ENCODE measurements at places on chromosomes 5 and 9.

DNA sequence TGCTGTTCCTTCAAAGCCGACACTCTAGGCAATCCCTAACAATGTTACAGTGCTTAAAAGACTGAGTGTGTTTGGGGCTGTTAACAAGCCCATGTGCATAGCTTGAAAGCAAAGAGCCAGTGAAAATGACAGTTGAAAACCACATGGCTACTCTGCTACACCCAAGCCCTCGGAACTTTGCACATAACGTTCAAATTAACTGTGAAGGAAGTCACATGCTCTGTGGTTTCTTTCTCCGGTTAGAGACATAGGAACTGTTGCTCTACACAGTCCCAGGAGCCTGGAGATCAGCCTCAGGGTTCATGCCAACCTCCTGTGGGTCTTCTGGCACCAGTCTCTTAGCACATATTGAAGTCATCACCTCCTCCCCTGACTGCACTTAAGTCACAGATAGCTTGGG, 51.1 kb downstream of the C9orf152 start:
- no peak for DNase-seq

DNA sequence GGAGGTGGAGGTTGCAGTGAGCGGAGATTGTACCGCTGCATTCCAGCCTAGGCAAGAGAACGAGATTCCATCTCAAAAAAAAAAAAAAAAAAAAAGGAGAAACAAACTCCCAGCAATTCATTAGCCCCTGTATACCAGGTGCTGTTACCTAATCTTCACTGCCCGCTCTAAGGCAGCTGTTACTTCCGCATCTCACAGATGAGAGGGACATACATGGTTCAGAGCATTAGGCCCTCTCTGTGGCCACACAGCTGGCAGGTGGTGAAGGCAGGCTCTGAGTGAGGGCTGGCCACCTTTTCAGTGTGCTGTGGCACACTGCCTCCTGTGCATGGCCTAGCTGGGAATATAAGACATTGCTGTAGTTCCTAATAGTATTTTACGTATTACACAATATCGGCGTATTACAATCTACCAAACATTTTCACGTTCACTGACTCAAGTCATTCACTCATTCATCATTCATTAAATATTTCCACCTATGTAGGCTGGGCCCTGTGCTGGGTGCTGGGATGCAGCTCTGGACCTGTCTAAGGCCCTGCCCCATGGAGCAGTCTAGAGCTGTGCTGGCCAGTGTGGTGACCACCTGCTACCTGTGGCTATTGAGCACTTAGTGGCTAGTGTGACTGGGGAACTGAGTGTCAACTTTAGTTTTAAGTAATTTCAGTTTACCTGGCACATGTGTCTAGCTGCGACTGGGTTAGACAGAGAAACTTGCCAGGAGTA, 35.8 kb downstream of the RGS3 start:
- no peak for DNase-seq

GRCh38 chr9:135914921-135915320, 7.6 kb upstream of the CAMSAP1 start:
- no peak for DNase-seq

- DNase-seq, result no peak
Measured at GRCh38 chr5:13831351-13831750, 113.1 kb downstream of the DNAH5 start.

DNA sequence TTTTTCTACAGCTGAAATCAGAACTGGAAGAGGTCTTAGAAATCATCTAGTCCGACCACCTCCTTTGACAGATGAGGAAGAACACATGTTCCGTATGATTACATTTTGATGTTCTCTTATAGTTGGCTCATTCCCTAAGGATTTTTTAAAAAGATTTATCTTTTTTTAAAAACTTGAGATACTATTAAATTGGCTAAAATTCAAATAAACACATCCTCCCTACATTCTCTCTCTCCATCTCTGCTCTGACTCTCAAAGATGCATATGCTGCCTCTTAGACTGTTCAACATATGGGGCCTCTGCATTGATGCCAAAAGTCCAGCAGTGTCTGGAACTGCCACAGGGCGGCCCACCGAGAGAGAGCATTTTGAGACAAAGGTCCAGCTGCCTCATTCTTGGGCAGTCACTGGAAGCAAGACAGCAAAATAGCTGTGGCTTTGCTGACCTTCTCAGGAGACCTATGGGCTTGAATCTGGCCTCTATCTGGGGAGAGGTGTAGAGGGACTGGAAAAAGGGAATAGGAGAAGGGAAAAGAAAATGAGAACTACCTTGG, 12.8 kb upstream of the TSSK1B start:
- peak; percentile 42 for DNase-seq

DNA sequence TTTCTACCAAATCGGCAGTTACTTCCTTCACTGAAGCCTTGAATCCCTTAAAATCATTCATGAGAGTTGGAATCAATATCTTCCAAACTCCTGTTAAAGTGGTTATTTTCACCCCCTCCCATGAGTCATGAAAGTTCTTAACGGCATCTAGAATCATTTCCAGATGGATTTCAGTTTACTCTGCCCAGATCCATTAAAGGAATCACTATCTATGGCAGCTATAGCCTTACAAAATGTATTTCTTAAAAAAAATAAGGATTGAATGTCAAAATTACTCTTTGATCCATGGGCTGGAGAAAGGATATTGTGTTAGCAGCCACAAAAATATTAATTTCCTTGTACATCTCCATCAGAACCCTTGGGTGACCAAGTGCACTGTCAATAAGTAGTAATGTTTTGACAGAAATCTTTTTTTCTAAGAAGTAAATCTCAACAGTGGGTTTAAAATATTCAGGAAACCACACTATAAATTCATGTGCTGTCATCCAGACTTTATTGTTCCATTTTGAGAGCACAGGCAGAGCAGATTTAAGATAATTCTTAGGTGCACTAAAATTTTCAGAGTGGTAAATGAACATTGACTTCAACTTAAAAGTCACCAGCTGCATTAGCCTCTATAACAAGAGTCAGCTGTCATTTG, 767.7 kb downstream of the DTWD2 start:
- no peak for DNase-seq

GRCh38 chr9:90546200-90546599, 96.4 kb downstream of the DIRAS2 start:
- peak; percentile 91 for DNase-seq

DNA sequence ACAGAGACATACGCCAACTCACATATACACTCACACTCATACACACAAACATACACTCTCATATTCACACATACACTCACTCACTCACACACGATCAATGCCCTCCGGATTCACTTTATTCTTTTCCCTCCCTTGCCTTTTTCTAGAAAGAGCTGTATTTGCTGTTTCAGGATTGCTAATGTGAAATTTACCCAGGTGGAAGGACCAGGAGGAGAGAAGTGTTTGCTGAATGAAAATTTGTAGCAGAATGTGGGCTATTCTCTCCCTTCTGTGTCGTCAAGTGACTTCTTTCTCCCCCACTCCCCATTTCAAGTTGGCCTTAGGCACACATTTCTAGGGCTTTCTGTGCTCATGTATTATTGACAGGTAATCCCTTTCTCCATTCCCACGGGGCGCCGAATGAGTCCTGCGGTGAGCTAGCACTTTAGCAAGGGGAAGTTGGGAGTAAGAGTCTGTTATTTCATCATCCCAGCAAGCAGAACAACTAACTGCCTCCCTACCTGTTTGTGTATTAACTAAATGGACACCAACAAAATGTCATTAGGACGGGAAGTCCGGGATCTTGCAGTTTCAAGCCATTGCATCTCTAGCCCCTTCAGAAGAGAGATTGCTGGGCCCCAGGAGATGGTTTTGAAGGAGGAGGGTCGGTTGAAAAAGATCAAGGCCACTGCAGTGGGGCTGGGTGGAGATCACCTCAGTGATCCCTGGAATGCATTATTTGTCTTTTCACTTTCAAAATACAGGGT, 97.1 kb upstream of the TAF11L2 start:
- DNase-seq, result no peak

DNA sequence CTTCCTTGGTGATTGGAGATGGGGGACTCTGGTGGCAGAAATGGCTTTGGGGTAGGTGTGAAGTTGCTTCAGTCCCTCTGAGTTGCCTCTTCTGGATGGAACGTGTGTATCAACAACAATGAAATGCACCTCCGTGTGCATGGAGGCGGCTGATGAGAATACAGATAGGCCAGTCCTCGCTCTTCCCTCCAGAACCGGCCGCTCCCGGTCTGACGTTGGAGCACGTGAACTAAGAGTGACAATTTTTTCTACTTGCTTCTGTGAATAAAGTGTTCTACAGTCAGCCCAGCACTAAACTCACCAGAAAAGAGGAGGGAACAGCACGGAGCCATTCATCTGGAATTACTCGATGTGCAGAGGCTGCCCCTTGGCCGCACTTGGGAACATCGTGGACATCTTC, 90.7 kb downstream of the ANKRD33B start:
- no peak for DNase-seq

- DNase-seq, result peak; percentile 90
Measured at GRCh38 chr9:34430843-34431437, 27.4 kb downstream of the FAM219A start.

DNA sequence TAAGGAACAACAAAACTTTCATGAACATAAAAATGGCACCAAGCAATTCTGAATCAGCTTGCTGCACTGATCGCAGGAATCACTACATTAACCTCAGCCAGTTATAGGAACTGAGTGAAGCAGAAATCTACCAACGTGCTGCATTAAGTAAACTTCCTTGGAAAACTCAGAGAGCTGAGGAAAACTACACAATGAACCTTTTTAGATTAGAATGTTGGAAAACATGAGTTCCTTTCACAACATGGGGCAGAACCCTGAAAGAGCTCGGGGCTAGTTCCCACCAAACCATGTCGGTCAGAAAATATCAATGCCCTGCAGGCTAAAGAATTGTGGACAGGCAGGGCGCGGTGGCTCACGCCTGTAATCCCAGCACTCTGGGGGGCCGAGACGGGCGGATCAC, 19.4 kb downstream of the ALDH7A1 start:
- DNase-seq, result no peak

DNA sequence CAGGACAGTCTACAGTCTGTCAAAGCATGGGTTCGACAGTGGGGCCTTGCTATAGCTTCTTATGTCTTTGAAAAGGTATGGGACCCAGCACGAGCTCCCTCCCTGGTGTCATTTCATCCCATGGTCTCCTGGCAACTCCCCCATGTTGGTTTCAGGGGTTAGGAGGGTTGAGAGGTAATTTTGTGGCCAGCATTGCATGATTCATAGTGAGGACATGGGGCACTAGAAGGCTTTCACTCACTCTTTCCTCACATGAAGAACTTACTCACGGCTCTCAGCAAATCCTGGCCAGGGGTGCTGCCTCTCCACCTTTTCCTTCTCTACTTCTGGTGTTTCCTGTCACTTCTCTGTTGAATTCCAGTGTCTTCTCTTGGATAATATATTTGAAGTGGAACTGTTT, 134.7 kb upstream of the TNPO1 start:
- DNase-seq, result no peak

- peak; percentile 30 for DNase-seq
Measured at GRCh38 chr5:172322028-172322965, 38.7 kb upstream of the UBTD2 start.

- DNase-seq, result no peak
Measured at GRCh38 chr9:37239224-37239859, 119.0 kb downstream of the ZCCHC7 start.

GRCh38 chr9:90311811-90312210, 330.8 kb downstream of the DIRAS2 start:
- DNase-seq, result no peak

Data from BE2C (cell line).